Right renal pelvis (tissue), 4 donors: ENCODE measurements at places on chromosomes 1 and 21.

DNA sequence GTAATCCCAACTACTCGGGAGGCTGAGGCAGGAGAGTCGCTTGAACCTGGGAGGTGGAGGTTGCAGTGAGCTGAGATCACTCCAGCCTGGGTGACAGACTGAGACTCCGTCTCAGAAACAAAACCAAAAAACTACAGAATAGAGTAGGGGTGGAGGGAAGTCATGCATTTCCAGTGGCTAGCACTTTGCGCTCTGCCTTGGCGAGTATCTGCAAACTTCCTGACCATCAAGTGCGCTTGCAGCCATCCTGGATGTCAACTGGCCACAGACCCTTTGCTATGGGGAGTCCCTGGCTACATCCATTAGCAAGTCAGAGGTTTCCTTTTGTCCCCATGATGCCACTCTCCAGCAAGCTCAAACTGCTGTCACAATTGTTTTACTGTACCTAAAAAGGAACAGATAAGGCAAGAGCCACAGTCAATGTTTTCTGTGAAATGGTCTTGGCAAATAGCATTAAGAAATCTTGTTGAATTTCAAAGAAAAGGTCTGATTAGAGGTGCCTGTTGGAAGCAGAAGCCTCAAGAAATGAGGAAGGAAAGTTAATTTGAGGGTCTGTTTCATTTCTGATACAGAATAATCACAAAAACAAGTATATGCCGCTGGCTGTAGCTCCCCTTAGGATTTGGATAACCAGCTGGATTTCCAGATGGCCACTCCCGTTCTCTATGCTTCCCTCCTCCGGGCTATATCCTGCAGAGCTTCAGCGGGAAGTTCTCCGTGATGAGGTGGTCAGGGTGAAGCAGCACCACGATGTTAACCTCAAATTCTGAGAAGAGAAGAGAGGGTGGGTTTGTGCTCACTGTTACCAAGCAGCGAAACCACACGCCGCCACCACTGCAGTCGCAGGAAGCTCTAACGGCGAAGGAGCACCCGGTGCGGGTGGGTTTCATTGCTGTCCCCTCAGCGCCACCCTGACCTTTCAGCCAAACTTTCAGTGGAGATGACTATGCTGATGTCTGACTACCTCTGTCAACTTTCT lies 42.0 kb downstream of the VPS26C start:
- DNase-seq = no peak

DNA sequence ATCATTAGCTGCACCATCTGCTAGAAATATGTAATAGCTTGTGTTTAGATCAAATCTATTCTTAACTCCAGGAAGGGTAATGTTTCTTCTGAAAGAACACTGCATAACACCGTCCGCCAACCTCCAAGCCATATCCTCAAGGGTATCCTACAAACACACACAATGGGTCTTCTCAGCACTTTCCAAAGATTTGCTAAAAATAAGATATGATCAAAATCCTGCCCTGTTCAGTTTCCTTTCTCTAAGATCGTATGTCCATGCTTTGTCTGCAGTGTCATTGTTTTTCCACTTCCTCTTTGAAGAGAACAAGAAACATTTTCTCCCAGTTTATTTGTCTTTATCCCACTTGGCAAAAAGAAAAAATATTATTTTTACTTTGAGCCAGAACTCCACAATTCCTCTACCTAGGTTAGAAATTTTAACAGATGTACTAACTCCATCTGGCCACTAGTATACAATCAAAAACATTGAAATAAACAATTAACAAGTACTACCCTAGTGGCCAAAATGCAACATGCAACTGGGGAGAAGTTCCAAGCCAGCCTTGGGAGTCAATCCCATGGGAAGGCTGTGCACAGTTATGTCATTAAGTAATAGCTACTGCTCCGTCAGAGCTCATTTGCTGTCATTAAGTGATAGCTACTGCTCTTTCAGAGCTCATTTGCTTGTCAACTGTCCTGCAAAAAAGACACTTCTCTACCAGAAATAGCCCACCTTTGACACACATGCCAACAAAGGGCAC lies 37.8 kb downstream of the FRRS1 start:
- DNase-seq = no peak

DNA sequence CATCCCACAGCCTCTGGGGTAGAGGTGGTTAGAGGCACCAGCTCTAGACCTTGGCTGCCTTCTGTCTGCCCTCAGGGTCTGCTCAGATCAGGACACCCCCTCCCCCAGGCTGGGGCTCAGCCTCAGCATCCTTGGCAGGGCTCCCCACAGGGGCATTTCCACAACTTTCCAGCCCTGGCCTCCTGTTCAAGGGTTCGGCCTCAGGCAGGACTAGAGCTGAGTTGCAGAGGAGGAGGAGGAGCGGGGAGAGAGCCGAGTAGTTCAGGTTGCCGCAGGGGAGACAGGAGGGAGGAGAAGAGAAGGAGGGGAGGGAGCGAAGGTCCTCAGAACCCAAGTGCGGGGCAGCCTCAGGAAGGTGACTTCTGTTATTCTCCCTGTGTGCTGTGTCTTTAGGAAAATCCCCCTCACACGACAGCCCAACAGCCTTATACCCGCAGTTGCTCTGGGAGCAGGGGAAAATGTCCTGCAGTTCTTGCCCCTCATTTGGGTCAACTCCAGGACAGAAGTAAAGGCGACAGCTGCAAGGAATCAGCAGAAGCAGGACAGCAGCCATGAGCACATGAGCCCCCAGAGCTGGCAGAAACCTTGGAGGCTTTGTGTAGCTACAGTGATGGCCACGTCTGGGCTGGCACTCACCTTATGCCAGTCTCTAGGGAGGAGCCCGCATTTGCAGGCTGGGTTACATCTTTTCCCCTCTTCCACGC lies 46.5 kb upstream of the TENT5B start:
- no peak for DNase-seq

GRCh38 chr1:169517558-169518186 lies 31.9 kb upstream of the SLC19A2 start:
- no peak for DNase-seq

GRCh38 chr1:54131419-54131818 lies 21.4 kb downstream of the CDCP2 start:
- DNase-seq = no peak
